HTR-8/SVneo (cell line): ENCODE measurements at places on chromosomes 2 and 18.
A peak's percentile ranks its signal among the peaks of the same experiment; 100 is the strongest.

- no peak for DNase-seq
Measured at GRCh38 chr2:167607211-167607610, 640.2 kb downstream of the STK39 start.

- no peak for DNase-seq
Measured at GRCh38 chr2:213766465-213766901, 482.2 kb downstream of the SPAG16 start.

GRCh38 chr2:117714745-117715417, 99.6 kb upstream of the DDX18 start:
- DNase-seq, result no peak

GRCh38 chr2:127355407-127356008, 32.3 kb downstream of the MAP3K2 start:
- DNase-seq, result no peak

DNA sequence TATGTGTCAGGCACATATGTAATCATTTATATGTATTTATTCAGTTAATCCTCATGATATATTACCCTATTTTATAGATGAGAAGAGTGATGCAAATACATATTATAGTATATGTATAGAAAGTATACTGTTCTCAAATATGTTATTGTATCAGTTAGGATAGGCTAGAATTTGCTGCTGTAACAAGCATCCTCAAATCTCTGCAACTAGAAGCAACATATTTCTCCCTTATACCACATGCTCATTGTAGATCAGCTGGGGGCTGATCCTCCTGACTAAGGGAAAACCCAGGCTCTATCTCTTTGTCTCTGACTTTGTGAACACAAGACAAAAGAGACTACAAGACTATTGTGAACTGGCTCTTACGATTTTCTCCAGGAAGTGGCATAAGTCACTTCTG, 24.8 kb upstream of the HS6ST1 start:
- no peak for DNase-seq

- DNase-seq, result no peak
Measured at GRCh38 chr2:11997142-11997541, 250.7 kb downstream of the LPIN1 start.

GRCh38 chr2:20164061-20164733, 60.7 kb downstream of the SDC1 start:
- peak; percentile 54 for DNase-seq

- DNase-seq, result no peak
Measured at GRCh38 chr18:21117409-21118131, 6.0 kb upstream of the ROCK1 start.

DNA sequence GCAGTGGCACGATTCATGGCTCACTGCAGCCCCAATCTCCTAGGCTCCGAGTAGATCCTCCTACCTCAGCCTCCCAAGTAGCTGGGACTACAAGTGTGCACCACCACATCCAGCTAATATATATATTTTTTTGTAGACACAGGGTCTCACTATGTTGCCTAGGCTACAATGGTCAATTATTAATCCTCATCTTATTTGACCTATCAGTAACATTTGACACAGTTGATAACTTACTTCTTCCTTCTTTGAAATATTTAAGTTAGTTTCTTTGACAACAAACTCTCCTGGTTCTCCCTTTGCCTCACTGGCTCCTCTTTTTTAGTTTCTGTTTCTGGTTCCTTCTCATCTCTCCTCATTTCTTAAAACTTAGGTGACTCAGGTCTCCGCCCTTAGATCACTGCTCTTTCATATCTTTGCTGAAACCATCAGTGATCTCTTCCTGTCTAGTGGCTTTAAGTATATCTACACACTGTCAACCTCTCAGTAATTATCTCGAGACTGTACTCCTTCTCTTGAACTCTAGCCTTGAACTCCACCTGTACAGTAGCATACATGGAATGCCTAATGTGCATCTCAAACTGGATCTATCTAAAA, 11.5 kb downstream of the PGAP1 start:
- no peak for DNase-seq

DNA sequence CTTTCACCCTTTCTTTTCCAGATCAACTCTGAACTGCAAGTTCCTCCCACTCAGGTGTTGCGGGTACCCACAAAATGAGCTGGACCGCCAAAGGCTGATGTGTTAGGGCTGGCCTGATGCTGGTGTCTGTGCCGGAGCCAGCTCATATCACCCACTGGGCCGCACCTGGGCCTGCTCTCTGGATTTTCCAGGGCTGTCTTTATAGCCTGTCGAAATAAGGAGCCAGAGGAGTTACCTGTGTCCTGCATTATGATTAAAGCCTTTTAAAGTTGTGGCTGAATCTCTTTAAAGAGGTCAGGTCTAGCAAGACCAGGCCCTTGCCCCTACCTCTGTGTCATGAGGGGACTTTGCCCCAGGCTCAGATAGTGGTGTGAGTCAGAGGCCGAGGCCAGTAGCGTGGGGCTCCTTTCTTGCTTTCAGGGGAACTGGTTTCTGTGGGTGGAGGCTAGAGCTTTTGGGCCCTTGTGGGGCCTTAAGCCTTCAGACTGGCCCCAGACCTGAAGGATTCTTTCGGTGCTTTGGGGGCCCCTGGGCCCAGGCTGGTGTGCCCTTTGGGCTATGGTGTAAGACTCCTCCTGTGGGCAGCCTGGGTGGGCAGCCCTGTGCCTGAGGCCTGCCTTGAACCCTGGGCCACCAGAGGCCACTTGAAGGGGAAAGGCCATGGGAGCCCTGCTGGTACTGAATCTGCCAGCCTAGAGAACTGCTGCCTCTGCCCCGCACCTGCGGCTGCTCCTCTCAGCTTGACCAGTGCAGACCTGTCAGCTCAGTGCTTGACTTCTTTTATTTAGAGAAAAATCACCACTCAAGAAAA, 21.3 kb downstream of the OTOF start:
- no peak for DNase-seq

- peak; percentile 48 for DNase-seq
Measured at GRCh38 chr2:198309673-198310280, 505.4 kb downstream of the PLCL1 start.

- DNase-seq, result no peak
Measured at GRCh38 chr2:109046925-109047508, 58.0 kb upstream of the EDAR start.

GRCh38 chr2:219293736-219294231, 14.6 kb downstream of the DNAJB2 start:
- DNase-seq, result no peak

DNA sequence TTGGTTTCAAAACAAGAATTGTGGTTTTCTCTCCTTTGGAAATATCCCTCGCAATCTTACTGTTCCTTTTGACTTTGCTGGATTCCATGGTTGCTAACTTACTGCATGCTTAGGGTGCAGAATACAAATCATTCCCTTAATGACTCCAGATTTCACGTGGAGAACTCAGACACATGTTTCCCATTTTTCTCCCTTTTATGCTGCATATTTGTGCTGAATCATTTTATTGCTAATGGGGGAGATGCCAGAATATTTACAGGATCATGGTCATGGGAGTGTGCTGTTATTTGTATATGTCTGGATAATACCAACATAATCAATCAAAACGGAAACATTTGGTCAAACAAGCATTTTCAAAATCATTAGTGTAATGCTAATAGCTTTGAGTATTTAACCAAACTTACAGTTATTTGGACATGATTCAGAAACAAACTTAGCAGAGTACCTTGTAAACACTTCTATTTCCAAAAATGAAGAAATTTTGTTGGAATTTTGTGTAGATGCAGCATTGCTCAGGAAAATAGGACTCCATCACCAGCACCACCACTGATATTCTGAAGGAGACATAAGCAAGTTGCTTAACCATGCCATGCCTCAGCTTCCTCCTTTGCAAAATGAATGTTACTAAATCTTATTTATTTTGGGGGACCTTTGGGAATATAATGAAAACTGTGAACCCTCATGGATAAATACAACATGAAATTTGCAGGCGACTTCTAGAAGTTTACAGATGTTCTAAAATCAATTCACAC, 122.5 kb upstream of the RND3 start:
- DNase-seq, result no peak

- DNase-seq, result no peak
Measured at GRCh38 chr2:25088817-25089516, 47.1 kb downstream of the EFR3B start.

DNA sequence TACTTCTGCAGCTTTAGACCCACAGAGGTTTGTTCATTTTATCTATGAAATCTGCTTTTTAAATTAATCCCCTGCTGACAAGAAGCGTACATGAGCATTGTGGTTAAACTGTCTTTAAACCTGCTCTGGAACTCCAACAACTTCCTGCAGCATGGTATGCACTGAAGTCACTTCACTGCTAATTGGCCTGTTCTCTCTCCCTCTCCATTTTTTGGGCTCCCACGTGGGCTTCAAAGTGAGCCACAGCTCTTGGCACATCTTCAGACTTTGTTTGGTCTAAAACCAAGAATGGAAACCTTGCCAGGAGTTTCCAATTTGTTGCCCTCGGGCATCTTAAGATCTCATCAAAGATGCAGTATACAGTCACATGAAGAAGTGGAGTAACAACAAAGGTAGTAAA, 311.4 kb downstream of the LRRTM1 start:
- DNase-seq, result no peak

GRCh38 chr2:181683518-181684453, 3.5 kb upstream of the NEUROD1 start:
- peak; percentile 69 for DNase-seq

DNA sequence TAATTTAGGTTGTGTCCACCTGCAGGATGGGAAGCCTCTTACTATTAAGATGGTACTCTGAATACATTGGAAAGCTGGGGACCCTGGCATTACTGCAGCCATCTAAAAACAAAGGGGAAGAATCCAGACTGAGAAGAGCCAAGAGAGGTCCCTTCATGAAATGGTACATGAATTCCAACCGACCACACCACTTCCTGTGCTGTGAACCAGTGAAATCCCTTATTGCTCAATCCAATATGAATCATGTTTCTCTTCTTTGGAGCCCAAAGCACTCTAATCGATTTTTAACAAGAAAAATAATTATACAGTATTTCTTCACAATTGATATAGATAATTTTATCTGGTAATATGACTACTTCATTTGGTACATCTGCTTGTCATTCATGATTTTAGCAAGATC, 479.7 kb upstream of the RAB6C start:
- DNase-seq, result no peak

GRCh38 chr18:45670281-45670962, 53.6 kb upstream of the SLC14A1 start:
- DNase-seq, result no peak

DNA sequence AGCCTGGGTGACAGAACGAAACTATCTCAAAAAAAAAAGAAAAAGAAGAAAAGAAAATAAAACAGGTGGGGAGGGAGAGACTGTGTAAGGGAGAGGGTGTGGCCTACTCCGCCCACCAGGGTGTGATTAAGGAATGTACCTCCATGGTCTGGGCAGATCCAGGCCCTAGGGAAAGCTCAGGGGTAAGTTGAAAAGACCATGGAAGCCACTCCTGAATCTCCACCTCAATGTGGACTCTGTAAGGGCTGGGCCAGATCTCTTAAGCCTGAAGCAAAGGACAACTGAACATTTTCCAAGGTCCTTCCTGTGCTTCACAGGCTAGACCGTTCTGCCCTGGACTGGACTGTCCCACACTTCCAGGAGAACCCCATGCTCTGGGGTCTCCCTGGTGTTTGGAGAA, 9.7 kb upstream of the ATG16L1 start:
- DNase-seq, result no peak

- DNase-seq, result no peak
Measured at GRCh38 chr2:132275396-132275795, 113.6 kb upstream of the ANKRD30BL start.

DNA sequence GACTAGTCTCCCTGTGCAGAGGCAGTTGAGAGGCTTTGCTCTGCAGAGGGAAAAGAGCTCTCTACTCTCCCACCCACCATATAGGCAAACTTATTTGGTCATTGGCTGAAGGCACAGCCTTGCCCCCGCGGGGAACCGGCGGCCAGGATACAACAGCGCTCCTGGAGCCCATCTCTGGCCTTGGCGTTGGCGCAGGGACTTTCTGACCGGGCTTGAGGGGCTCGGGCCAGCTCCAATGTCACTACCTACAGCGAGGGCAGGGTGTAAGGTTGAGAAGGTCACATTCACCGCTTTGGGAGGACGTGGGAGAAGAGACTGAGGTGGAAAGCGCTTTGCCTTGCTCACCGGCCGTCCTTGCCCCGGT, 2.2 kb downstream of the ONECUT2 start:
- no peak for DNase-seq

DNA sequence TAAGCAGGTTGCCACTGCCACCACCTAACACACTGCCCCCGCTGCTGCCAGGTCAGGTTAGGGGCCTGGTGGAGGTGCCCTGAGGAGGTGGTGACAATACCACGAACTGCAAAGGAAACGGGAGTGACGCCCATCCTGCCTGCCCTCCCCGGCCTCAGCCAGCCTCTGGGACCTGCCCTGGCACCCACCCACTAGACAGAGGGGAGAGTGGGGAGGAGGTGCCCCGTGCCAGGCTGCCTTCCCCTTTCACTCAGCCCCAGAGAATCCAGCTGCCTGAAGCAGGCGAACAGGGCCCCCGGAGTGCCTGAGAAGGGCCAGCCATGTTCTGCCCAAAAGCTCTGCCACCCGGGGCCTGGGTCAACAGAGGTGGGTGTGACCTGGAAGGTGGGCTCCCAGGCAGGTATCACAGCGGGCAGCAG, 44.5 kb upstream of the FOSL2 start:
- DNase-seq, result no peak

- peak; percentile 37 for DNase-seq
Measured at GRCh38 chr2:241636182-241637017, 558 bp downstream of the THAP4 start.

GRCh38 chr18:73414598-73414997, 546.8 kb upstream of the NETO1 start:
- DNase-seq, result no peak

GRCh38 chr2:166637051-166637450, 143.0 kb upstream of the SCN7A start:
- DNase-seq, result no peak

DNA sequence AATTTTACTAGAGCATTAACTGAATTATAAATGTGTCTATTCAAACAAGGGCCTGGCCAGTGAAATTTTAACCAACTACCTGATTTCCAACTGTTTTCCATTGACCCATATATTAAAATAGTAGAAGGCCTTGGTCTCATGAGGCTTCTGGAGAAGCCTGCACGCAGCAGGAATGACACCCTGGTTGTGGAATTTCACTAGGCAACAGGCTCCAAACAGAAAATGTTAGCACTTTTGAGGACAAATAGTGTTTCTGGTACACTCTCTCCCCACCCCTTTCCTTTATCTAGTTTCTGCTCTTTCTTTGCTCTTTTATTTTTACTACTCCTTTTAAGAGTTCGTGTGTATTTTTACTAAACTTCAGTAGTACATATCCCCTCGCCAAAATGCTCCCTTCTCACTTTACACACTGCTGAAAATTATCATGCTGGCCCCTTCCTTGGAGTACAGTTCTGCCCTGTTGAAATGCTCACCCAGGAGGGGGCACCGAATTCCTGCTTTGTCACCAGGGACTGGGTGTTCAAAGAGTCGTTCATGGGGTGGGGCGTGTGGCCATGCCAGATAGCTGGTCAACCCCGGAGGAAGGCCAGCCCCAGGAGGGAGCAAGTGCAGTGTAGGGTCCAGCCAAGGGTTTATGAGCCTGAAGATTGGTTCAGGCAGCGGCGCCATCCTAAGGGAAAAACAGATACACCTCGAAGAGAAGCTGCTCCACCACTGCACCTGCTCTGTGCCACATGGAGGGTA, 22.1 kb upstream of the COL6A3 start:
- no peak for DNase-seq
